ENCODE measurements at places on chromosomes 1 and 21.

- DNase-seq = no peak
Observed at GRCh38 chr1:60141276-60141675, 67.7 kb upstream of the C1orf87 start.

DNA sequence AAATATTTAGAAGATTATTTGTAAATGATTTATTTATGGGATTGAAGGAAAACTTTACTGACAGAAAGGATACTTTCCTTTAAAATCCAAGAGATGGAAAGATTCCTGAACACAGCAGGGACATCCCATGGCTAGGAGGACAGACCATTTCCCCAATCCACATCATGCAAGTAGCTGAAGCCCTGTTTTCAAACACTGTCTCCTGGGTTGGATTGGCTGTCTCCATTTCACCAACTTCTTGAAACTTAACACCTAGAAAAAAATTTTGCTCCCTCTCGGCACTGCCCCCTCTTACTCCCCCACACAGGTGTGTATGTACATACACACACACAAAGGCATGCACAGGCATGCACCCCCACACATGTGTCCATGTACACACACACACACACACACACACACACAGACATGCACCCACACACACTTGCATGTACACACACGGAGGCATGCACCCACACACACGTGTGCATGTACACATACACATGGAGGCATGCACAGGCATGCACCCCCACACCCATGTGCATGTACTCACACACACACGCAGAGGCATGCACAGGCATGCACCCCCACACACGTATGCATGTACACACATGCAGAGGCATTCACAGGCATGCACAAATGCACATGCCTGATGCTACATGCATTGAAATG lies 320.0 kb downstream of the CHRM3 start:
- DNase-seq = no peak

- DNase-seq = no peak
Observed at GRCh38 chr1:84841971-84842370, 51.0 kb downstream of the LPAR3 start.

DNA sequence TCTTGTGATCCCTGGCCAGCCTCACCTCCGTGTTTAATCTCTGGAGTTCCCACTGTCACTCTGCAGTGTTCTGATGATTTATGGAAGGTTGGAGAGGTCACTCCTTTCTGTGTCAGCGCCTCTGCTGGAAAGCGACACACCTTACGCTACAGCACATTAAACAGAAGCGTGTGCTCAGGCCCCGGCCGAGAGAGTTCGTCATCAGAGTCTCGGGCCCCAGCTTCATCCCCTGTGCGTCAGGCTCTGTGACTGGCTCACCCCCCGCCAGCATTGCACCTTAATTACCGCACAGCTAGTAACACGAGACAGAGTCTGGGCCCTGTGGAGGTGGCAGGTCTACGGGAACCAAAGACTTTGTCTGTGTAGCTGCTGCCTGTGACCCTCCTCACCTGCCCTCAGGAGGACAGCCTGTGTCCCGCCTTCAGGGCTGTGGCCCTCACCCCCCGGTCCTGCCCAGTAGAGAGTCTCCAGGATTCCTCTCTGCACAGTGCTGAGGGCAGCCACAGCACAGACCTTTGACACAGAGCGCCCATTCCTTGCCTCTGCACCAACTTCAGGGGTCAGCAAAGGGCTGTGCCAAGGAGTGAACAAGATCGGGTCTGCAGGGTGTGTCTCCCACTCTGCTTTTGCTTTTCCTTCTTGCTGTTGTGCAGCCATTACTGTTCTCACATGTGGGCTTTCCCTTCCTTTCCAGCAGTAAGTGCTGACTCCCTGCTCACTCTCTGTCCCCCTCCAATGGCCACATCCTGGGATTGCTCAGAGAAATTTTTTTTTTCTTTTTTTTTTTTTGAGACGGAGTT lies 157.6 kb downstream of the PGBD5 start:
- DNase-seq = no peak

GRCh38 chr1:33979341-33979740 lies 115.5 kb downstream of the HMGB4 start:
- DNase-seq = no peak

DNA sequence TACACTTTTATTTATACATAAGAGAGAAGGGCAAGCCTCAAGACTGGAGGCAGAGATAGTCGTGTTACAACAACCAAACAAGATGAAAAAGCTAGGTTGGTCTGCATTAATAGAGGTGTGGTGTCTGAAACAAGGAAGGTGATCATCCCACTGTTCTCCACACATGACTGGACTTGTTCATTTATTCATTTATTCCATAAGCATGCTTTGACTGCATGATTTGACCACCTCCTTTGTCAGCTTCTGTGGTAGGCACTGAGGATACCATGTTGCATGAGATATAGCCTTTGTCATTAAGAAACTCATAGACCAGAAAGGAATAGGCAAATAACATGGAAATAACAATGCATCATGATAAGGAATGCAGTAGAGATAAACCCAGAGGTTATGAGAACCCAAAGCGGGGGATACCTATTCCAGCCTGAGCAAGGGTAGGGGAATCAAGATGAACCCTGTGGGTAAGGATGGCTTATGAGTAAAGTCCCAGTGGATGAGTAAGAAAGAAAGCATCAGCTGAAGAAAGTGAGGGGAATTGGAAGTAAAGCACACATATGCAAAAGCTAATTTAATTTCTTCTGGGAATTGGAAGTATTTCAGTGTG lies 173.7 kb upstream of the FGGY start:
- no peak for DNase-seq

GRCh38 chr1:173438675-173439074 lies 38.5 kb upstream of the PRDX6 start:
- DNase-seq = no peak

- DNase-seq = no peak
Observed at GRCh38 chr1:39462074-39462473, 29.4 kb upstream of the BMP8A start.

DNA sequence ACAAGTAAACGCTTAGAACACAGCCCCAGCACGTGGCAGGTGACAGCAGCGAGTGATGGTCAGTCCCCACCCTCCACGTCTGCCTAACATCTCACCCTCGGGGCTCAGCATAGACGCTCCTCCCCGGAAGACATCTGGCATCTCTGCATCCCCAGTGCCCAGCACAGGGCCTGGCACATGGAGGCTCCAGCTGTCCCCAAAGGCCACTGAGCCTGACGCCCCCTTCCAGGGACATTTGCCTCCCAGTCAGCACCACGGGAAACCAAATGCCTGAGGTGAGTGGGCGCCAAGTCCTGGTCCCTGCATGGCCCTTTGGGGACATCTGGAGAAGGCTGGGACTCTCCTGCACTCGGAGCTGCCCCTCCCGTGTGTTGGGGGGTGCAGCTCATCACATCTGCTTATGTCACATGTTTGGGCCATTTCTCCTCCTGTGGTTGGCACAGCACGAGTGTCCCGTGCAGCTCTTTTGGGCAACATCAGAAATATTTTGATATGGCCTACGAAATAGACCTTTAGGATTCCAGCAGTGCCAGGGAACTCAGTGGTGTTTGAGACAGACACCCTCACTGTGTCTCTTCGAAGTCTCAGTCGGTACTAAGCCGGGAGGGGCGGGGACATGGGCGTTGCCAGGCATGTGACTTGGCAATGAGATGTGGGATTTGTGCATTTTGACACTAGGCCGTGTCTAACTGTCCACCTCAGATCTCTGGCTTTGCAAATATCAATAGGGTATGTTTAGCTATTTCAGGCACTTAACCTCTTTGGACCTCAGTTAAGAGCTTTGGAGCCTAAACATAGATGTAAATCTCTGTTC lies 315.0 kb downstream of the PTPRU start:
- no peak for DNase-seq

DNA sequence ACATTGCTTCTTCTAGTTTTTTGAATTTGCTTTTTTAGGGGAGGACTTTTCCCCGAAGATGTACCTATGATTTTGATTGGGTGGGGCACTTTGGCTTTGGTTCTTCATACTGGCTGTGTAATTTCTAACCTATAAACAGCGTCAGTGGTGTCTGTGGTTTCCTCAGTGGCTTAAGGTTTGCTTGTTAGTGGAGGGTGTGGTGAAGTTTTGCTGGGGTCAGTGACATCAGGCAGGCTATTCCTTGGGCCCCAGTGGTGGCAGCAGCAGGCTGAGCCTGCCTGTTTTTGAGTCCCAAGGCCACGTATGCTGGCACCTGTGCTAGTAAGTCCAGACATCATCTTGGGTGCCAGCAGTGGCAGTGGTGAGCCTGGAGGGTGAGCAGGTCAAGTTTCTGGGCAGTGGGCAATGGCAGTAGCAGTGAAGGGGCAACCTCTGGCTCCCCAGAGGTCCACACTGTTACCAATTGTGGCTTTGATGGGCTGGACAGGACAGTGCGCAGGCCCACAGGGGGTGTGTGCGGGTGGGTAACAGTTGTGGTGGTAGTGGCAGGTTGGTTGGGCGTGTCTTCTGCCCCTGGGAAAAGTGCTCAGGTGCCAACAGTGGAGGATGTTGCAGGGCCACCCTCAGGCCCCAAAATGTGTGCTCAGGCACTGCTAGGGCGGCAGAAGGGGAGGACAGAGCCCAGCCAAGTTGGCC lies 54.9 kb upstream of the B3GALT2 start:
- DNase-seq = no peak

GRCh38 chr1:77421504-77422233 lies 139.8 kb downstream of the AK5 start:
- DNase-seq = no peak

DNA sequence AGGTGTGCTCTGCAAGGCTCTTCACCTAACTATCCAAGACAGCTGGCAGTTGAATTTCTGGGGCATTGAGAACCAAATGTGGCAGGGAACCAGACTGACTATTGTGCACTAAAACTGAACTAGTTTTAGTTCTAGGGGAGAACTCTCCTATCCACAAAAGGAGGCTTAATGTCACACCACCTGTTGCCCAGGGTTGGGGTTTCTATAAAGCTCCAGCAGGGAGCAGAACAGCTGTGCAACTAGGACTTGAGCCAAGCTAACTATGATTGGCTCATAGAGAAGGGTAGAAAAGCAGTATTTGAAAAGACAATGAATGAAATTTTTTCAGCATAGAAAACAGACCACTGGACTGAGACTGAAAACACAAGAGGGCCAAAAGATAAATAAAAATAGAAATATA lies 53.3 kb upstream of the FGGY start:
- DNase-seq = no peak

DNA sequence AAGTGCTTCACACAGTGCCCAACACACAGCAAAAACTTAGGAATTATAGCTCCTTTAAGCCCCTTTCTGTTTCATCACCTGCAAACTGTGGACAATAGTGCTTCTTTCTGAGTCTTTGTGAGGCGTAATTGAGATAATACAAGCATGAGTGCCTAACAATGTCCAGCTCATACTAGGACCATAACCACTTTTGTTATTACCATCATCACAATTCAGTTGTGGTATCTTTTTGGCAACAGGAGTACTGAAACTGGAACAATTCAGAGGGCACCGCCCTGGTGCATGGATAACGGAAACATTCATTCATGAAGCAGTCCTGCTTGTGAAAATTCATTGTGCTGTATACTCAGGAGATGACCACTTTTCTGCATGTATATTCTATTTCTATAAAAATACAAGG lies 18.2 kb downstream of the DNAJC11 start:
- no peak for DNase-seq

- DNase-seq = no peak
Observed at GRCh38 chr1:6385488-6386191, 7.9 kb downstream of the ACOT7 start.

DNA sequence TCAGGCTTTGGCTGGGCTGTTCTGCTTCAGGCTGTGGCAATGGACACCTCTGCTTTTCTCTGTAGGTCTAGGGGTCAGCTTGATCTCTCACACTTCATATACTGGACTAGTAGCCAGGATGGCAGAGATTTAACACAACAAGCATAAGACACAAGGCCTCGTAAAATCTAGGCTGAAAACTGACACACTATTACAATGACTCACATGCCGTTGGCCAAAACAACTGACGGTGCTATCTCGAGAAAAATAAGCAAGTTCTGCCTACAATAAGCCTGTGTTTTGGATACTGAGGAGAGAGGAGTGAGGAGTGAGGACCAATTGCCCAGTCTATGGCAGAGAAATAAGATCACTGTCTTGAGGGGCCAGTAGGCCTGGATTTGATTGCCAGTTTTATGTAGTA lies 840.7 kb upstream of the ADAMTS5 start:
- no peak for DNase-seq

- peak; percentile 17 for DNase-seq
Observed at GRCh38 chr1:150066838-150067183, 765 bp upstream of the VPS45 start.

- no peak for DNase-seq
Observed at GRCh38 chr1:175124861-175125260, 57.2 kb downstream of the TNN start.

- no peak for DNase-seq
Observed at GRCh38 chr1:107171333-107171732, 30.5 kb downstream of the NTNG1 start.

DNA sequence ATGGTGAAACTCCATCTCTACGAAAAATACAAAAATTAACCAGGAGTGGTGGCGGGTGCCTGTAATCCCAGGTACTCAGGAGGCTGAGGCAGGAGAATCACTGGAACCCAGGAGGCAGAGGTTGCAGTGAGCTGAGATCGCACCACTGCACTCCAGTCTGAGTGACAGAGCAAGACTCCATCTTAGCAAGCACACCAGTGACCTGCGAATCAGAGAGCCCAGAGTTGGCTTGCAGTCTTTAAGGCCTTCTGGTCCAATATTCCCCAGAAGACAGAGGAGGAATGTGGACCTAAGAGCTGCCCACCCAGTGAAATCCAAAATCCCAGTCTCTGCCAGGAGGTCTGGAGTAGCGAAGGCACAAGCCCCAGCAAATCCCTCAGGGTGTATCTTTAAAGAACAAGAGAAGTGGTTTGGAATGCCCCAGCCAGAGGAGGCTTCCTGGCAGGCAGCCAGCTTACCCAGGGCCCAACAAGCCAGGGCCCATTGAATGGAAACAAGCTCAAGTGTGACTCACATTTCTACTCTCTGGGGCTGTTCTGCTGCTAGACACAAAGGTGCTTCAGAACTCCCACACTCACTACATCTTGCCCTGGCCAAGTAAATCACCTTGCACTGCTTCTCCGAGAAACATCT lies 23.9 kb downstream of the GPR161 start:
- peak; percentile 24 for DNase-seq

- DNase-seq = no peak
Observed at GRCh38 chr21:42312626-42313104, 2.5 kb downstream of the TFF3 start.

DNA sequence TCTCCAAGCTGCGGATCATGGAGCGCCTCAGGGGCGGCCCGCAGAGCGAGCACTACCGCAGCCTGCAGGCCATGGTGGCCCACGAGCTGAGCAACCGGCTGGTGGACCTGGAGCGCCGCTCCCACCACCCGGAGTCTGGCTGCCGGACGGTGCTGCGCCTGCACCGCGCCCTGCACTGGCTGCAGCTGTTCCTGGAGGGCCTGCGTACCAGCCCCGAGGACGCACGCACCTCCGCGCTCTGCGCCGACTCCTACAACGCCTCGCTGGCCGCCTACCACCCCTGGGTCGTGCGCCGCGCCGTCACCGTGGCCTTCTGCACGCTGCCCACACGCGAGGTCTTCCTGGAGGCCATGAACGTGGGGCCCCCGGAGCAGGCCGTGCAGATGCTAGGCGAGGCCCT lies 2.7 kb downstream of the CPTP start:
- DNase-seq = no peak
